Activated naive CD8-positive, alpha-beta T cell treated with anti-CD3 and anti-CD28 coated beads, Interleukin-2, amount 50 U/mL, for 16 hours (primary cell): ENCODE measurements at places on chromosomes 11 and 22.

DNA sequence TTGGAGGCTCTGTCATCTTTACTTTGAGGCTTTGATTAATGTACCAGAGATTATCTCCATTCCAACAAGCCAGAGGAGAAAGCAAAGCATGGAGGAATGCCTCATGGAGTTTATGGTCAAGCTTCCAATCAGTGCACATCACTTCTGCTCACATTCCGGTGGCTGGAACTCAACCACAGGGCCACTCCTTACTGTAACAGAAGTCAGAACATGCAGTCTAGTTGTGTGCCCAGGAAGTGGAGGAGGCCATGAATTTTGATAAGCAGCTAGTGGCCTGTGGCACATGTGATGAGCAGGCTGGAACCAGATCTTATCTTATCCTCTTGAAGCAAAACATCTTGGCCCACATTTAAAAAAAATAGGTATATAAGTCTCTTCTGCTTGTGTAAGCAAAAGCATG is 258.9 kb upstream of the ARHGAP20 start:
- DNase-seq: no peak

GRCh38 chr22:29710922-29711593 is 8.7 kb upstream of the CABP7 start:
- no peak for DNase-seq

- no peak for DNase-seq
Observed at GRCh38 chr11:33362051-33362910, 105.1 kb downstream of the HIPK3 start.

- DNase-seq: no peak
Observed at GRCh38 chr11:125333354-125334073, 162.6 kb downstream of the FEZ1 start.

DNA sequence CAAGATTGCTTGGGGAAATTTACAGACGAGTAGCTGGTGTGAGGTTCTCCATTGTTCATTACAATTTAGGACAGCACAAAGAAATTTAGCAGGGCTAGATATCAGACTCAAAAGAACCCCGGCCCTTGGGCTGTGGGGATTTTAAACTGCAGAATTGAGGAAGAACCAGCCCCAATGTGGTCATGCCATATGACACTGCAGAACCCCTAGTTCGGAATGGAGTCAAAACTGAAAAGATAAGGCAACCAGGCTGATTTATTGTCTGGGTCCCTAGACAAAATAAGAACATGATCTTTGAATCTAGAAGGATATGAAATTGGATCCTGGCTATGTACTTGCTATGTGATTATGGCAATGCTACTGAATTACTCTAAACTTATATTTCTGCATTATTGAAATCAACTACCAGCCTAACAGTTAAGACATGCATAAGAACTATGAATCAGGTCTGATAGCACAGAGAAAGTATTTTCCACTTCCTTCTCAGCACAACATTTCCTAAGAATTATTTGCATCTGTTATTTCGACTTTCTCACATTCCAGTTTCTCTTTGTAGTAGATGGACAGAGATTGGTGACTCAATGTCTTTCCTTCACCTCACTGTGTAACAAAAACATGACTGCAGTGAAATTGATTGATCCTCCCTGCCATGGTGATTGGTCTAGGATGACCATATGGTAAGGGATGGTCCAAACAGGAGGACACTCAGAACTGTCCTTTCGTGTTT is 13.2 kb downstream of the MMP3 start:
- DNase-seq: no peak

- no peak for DNase-seq
Observed at GRCh38 chr11:116563028-116563711, 209.6 kb downstream of the BUD13 start.

DNA sequence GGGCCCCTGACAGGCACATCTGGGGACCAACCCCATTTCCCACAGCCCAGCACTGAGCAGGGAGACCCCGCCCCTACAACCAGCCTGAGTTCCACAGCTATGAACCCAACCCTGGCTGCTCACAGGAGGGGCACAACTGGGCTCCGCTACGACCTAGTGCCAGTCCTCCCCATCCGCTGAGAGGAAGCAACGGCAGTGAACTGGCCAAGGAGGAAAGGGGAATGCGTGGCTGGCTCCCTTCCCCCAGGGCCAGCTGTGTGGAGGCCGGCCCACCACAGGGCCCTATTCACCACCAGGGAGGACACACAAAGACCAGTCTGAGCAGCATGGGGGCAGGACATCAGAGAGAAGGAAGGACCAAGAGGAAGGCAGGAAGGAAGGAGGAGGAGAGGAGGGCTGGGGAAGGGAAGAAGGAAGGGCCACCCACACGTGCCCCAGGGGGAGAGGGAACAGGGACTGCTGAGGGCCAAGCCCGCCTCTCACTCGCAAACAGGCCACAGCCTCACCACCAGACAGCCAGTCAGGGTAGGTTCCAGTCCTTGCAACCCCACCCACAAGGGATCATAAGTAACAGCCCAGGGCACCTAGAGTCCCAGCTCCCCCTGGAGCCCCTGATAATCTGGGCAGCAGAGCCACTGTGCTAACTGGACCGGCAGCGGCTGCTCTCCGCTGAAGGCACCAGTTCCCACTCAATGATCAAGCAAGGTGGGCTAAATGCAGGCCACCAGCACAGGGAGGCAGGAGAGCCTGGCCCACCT is 8.5 kb upstream of the GAL3ST1 start:
- DNase-seq: no peak

DNA sequence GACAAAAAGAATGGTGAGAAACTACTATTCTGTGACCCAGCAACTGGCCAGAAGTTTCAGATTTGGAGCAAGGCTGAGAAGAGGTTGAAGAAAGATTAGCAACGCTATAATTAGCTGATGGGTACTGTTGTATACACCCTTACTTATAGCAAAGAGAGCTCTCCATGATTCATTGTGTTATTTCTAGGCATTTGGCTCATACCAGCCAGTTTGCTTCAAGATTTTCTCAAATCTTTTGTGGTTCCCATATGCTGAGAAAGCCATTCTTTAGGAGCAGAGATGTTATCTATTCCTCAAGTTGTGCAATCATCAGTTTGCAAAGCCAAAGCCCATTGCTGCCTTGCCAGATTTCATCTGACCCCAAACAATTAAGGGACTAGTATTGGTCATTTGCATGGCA is 179.4 kb downstream of the ETS1 start:
- no peak for DNase-seq
